ENCODE measurements at places on chromosomes 6 and 20.

GRCh38 chr6:84597238-84597875 lies 167.0 kb downstream of the TBX18 start:
- DNase-seq, result no peak

GRCh38 chr6:56399250-56399671 lies 151.9 kb upstream of the COL21A1 start:
- no peak for DNase-seq

DNA sequence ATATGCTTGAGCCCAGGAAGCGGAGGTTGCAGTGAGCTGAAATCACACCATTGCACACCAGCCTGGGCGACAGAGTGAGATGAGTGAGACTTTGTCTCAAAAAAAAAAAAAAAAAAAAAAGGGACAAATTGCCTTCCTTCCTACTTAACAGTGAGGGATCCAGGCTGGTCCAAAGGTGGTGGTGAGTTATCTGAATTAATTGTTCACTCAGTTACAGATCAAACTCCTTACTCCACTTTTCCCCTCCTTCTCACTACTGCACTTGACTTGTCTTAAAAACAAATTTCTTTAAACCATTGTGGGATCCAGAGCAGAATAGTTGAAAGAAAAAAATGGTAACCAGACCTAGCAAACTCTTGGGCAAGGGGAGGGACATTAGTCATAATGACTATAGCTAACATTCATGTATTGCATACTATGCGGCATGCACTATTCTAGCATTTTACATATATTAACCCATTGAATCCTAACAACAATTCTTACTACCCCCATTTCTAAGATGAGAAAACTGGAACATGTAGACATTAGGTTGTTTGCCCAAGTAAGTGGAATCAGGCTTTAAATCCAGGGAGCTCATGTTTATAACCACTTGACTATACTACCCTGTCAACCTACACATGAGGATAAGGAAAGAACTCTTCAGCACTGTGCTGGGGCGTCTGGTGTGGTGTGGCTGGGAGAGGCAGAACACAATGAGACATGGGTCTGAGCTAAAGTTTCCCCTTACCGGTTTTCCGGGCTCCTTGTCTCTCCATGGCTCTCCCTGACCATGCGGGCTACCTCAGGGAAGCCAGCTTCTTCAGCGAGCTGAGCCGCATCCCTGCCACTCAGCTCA lies 1.5 kb downstream of the GPANK1 start:
- DNase-seq, result no peak

DNA sequence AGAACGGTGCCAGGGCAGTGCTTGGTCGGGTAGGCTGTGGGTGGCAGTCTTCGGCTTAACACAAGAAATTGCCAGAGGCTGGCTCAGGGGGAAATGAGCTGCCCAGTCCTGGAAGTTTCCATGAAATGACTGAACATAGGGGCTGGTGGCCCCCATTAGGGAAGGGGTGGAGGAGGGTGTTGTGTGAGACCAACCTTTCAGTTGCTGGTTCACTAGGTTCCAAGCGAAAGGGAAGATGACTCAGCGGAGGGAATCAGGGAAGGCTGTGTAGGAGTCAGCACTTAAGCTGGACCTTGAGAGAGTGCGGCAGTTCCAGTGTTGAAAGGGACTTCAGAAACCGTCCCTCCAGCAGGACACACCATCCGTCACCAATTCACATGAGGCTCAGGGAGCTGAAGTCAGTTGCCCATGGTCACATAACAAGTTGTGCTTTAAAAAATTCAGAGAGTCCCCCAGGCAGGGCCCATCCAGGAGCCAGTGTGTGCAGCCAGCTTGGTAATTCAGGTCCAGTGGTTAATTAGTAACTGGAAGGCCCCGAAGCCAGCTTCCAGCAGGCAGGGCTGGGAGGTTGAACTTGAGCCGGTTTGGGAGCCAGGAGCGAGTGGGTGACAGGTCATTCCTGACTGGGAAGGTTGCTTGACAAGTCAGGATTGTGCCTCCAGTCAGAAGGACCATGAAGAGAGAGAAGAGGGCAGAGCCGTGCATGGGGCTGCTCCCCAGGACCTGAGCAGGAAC lies at the start of gene SGK2:
SGK2 (plus strand) TSS at position 616 of the 735 bp plus-strand sequence. CDS start 7,469 bp downstream, outside the sequence.
- no peak for DNase-seq

- no peak for DNase-seq
Observed at GRCh38 chr20:25274481-25274880, 26.6 kb downstream of the PYGB start.

DNA sequence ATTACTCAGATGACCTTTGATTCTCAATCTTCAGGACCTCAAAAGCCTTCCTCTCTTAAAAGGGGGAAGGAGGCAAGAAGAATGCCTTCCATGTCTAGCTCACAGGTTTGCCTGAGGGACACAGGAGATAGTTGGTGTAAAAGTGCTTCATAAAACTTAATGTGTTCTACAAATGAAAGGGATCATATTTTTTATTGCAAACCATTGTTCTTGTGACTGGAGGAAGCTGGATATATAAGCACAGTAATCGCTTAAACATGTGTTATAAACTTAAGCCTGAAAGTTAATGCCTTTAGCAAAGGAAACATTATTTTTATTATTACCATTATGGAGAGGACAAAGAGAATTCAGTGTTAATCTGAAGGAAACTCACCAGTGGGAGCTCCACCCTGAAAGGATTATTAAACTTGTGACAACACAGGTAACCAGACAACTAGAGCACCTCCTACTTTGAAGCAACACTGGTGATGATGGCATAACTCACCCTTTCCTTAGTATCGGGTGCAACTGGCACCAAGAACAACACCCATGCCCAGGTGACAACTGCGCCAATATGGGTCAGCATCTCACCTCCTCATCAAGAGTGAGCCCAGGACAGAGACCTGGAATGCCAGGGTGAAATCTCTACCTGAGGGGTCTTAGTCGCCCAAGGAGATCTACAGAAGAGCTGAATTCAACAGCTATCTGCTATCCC lies 288.7 kb upstream of the PRDM1 start:
- DNase-seq, result no peak

Measured in stimulated activated CD4-positive, alpha-beta T cell treated with anti-CD3 and anti-CD28 coated beads, TNF-alpha, amount 100 ng/mL, for 48 hours (primary cell).